IPS DF 19.7 (cell line): ENCODE measurements at places on chromosomes 1 and 21.

DNA sequence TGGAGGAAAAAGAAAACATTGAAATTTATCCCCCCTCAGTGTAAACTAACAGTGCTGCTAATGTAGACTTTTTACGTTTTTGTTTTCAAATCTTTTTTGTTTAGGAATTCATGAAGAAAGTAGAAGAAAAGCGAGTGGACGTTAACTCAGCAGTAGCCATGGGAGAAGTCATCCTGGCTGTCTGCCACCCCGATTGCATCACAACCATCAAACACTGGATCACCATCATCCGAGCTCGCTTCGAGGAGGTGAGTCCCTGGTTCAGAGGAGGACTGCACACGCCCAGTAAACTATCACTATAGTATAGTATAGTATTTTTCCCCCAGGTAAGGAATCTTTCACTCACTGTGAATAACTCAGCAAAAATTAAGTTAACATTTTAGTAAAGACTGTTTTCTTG is 37.8 kb upstream of the BMP8A start:
- DNase-seq, result no peak

DNA sequence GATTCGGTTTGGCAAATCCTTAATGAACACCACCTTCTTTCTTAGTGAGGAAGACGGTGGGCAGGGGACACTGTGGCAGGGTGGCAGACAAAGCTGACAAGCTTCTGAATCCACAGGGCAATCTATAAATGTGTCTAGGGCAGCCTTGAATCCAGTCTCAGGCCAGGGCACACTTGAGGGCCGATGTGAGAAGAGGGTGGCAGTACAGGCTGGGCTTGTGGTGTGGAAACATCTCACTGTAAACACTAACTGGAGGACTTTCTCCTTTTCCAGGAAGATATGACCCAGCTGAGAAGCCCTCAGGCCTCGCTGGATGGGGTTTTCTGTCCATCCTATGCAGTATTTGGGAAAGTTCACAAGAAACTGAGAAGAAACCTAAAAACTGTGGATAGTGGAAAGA is 46.5 kb downstream of the PKP1 start:
- no peak for DNase-seq

DNA sequence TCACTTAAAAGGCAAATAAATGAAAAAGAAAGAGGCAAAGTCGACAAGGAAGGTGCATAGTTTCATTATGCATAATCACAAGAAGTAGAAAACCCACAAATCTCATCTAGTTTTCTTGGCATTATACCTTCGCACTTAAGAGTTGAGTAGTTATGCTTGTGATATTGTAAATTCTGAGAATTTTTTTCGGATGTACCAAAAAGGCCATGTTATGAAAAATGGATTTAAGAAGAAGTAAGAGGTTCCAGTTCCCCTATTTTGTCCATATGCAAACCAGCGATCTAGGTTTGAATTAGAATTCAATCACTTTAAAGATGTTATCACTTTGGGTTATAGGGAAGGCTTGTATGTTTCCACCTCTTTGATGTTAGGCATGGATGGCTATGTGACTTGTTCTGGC is 7.9 kb upstream of the ERICH3 start:
- DNase-seq, result no peak

- no peak for DNase-seq
These were observed 63.0 kb downstream of the ROR1 start for GRCh38 chr1:63836830-63837229.

DNA sequence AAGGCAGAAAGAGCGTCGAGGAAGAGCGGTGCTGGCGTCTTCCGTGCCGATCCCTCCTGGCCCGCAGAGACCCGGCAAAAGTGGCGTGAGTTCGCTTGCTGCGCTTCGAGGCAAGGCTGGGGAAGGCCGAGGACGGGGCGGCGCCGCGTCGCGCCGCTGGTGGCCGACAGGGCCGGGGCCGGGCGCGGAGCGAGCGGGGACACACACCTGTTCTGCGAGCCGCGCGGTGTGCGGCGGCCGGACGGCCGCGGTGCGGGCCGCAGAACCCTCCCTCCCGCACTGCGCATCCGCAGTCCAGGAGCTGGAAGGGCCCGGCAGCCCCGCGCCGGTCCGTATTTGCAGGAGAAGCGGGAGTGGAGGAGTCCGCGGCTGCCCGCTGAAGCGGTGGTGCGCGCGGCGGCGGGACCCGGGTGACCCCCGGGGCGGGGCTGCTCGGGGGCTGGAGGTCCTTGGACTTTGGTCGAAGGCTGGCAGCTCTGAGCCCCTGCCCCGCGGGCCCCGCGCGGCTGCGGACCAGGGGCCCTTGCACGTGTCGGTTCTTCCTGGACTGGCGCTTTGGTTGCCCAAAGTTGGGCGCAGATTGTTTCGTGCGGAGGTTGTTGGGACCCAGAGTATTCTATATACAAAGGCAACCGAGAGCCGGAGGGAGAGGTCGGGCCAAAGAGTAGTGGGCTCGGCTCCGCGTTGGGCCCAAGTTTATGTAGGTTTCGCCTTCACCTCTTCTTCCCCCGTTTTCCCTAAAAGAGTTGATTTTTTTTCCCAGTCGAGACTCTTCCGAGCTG is 2.6 kb downstream of the RNF220 start:
- DNase-seq, result no peak

GRCh38 chr1:21539933-21540332 is 30.7 kb downstream of the ALPL start:
- DNase-seq, result no peak

- DNase-seq, result no peak
These were observed 145.6 kb downstream of the ZZZ3 start for GRCh38 chr1:77536813-77537212.

GRCh38 chr1:199837321-199837720 is 190.2 kb upstream of the NR5A2 start:
- DNase-seq, result no peak

DNA sequence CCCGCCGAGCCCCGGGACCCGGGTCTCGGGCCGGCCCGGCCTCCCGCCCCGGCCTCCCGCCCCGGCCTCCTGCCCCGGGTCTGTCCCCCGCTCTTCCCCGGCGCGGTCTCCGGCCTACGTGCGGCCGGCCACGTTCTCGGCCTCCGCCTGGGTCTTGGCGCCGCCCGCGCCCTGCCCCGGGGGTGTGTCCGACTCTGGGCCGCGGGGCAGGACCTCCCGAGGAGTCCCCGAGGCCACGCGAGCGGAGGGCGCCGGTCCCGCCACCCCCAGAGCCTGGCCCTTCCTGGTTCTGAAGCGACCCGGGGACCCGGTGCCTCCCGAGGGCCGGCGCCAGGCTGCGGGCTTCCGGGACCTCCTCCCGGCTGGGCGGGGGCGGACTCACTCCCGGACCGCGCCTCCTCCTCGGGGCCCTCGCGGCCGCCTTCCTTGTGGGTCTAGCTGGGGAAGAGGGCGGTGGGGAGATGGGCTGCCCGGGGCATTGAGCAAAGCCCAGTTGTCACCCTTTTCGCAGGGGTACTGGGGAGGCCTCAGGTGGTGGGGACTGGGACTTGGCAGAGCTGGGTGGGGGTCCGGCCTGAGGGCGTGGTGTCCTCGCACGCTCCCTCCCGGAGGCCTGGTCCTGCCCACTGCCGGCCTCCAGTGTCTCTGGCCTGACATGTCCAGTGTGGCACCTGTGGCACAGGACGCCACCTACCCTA is 558 bp downstream of the PFKL start:
- DNase-seq, result no peak

DNA sequence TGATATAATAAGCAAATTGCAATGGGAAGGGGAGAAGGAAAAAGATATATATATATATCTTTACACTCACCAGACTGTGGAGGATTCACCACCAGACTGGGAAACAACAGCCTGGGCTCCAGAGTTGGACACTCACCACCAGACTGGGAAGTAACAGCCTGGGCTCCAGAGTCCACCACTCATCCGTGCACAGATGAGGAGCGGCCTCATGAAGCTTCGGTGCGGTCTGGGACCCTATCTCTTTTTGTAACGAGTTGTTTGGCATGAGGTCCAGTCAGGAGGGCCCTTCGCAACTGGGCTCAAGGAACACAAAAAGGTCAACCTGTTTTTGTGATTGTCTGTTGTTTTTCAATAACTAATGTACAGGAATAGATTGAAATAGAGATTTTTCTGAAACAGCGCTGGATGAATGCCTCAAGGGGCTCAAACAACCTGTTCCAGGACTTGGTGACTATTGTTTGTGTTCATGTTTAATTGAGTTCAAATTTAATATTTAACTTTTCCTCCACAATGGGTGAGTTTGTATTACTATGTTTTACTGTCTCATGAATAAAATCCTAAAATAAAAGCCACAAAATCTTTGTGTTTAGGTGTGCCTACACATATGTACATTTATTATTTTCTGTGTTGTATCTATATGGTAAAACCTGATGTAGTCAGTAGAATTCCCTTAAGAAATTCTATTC is 40.1 kb downstream of the S100A10 start:
- DNase-seq, result no peak

DNA sequence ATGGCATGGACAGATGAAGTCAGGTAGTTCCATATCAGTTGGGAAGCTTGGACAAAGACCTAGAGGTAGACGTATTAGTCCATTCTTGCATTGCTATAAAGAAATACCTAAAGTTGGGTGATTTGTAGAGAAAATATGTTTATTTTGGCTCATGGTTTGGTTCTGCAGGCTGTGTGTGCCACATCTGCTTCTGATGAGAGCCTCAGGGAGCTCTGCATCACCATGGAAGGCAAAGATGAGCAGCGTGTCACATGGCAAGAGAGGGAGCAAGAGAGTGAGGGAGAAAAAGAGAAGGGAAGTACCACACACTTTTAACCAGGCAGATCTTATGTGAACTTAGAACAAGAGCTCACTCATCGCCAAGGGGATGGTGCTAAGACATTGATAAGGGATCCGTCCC is 9.0 kb downstream of the TSACC start:
- DNase-seq, result no peak

- no peak for DNase-seq
These were observed 8.3 kb upstream of the KCNAB2 start for GRCh38 chr1:6037338-6037762.

GRCh38 chr1:23035823-23036452 is 16.7 kb downstream of the KDM1A start:
- no peak for DNase-seq

DNA sequence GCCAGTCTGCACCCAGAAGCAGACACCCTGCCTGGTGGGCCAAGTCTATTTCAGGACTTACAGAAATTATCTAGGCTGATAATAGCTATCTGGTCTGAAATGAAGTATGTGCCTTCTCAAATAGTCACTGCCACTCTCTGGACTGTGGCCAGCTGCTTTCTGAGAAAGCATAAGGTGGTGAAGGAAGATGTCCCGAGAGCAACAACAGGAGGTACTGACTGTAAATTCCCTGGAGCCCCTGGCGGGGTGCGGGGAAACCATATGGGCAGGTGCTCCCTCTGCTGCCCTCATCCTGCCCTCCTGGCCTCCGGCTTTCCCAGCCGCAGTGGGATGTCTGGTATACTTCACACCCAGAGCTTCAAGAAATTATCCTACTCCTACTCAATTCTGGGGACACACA is 86.8 kb downstream of the TGFBR3 start:
- DNase-seq, result no peak

- DNase-seq, result no peak
These were observed 541 bp downstream of the USP48 start for GRCh38 chr1:21782349-21782867.

DNA sequence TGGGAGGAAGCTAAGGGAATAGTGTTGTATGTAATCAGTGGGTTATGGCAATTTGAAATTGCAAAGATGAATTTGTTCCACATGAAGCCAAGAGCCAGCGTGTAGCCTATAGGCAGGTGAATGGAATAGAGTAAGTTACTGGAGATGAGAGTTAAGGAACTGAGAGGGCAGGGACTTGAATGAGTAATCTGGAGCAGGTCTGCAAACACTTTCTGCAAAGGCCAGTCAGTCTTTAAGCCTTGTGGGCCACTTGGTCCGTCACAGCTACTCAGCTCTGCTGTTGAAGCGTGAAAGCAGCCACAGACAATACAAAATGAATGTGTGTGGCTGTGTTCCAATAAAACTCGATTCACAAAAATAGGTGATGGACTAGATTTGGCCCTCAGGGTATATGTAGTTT is 29.2 kb downstream of the SZT2 start:
- DNase-seq, result no peak

- no peak for DNase-seq
These were observed 134.8 kb upstream of the DPT start for GRCh38 chr1:168863772-168864171.

- no peak for DNase-seq
These were observed 161.5 kb downstream of the TBX15 start for GRCh38 chr1:118826669-118827068.
